Motor neuron (in vitro differentiated cells): ENCODE measurements at places on chromosomes 16 and 17. TPM values are rescaled to one million over a fixed set of nuclear protein-coding genes. Genes with fewer than 3 reads are reported as not detected.

DNA sequence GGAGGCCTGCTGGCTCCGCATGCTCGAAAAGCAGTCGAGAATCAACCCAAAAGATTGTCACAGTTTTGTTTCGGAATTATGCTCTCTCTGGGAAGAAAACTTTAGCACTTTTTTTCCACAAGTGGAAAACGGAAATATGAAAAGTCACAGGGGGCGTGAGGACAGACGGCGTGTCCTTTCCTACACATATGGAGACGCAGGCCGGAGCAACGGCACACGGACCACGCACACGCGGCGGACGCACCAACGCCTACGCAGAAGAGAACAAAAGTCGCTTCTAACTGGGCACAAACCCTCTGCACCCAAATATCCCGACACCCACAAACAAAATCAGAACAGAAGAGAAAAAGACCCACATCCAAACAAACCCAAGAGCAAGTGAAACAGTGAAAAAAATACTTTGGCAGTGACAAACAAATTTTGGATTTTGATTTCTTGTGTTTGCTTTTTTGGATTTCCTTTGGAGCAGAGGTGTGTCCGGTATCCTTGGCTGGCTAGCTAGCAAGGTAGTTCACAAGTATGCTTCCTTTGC is 9.3 kb upstream of the PABPN1L start:
- ATAC-seq, result no peak

DNA sequence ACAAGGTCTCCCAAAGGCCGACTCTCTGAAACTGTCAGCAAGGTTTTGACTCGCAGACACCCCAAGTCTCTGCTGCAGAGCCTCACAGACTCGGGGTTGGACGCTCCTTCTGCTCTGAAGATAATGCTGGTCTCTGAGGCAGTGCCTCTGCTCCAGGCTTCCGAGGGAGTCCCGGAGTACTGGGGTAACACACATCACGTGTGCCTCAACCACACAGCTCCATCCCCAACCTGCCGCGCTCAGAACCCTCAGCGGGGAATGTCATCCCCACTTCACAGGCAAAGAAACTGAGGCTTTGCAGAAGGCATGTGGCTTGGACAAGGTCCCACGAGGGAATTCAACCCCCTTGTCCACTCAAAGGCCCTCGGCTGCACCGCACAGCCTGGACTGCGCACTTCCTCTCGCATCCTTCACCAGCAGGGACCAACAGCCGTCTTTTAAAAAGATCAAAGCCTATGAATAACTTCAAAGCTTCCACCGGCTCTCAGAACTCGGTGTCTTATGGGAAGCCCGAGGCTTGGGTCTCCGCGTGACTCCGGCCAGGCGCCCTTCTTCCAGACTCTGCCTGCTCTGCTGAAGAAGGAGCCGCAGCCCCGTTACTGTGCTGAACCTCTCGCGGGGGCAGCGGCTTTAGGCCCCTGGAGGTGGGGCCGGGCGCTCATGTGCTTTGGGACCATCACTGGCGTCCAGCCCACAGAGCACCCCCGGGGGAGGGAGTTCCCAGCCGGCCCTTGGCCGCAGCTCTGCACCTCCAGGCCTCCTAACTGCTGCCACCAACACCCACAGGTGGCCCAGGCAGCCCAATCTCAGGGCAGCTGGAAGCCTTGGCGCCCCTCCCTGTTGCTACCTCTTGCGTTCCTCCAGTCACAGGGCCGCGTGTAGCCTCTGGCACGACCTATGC is 2.2 kb downstream of the TMEM204 start:
- ATAC-seq, result no peak

GRCh38 chr16:87538594-87538993 is 45.8 kb upstream of the ZCCHC14 start:
- no peak for ATAC-seq

GRCh38 chr17:81646869-81647600 is 9.3 kb downstream of the PDE6G start:
- ATAC-seq, result peak; percentile 9

DNA sequence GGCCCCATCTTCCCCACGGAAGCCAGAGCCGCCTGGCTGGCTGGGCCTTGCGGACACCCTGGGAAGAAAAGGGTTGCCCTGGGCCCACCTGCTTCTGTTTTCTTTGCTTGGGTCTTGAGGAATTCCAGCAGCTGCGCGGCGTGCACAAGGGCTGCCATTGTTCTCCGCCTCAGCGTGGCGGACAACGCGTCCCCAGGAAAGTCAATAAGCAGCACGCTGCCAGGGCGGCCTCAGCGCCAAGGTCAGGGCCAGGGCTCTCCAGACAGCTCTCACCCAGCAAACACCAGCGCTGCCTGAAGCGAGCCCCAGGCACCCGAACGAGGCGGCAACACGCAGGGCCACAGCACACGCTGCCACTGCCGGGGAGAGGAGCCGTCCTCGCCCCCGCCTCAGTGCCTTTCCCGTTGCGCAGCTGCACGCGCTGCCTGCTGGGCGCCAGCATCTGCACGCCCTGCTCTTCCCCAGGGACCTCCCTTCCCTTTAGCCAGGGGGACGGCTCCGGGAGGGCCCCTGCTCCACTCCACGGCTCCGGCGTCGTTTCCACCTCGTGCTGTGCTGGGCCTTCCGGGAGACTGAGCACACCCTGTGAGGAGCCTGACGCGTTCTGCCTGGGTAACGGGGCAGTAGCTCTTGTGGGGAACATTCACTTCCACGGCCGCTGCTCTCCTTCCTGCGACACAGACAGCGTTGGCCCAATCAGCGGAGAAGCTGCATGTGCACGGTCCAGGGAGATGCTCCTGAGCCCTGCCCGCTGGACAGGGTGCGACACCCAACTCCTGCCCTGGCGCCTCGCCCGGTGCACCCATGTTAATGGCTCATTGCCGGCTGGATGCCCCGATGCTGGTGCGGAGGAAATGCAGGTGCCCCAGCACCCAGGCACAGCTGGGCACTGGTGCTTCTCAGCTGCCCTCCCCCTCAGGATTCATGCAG is 57.8 kb downstream of the LMF1 start:
- peak; percentile 19 for ATAC-seq

DNA sequence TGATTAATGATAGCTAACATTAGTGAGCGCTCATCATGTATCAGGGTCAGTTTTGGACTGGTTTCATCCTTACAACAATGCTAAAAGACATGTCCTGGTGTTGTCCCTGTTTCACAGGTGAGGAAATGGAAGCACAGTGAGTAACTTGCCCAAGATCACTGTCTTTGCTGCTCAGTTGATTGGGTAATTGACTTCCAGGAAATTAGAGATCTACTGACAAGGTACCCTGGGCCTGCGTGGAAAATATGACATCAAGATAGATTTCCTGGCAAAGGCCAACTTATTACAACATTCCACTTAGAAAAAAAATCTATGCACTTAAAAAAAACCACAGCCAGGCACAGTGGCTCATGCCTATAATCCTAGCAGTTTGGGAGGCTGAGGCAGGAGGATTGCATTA is 96.3 kb downstream of the CYLD start:
- ATAC-seq, result no peak

GRCh38 chr17:65703891-65704290 is 142.4 kb upstream of the AXIN2 start:
- no peak for ATAC-seq

- no peak for ATAC-seq
These were observed 23.8 kb downstream of the GGA2 start for GRCh38 chr16:23486480-23486879.

- ATAC-seq, result no peak
These were observed 1748.9 kb downstream of the TP53TG3F start for GRCh38 chr16:35208001-35208935.

DNA sequence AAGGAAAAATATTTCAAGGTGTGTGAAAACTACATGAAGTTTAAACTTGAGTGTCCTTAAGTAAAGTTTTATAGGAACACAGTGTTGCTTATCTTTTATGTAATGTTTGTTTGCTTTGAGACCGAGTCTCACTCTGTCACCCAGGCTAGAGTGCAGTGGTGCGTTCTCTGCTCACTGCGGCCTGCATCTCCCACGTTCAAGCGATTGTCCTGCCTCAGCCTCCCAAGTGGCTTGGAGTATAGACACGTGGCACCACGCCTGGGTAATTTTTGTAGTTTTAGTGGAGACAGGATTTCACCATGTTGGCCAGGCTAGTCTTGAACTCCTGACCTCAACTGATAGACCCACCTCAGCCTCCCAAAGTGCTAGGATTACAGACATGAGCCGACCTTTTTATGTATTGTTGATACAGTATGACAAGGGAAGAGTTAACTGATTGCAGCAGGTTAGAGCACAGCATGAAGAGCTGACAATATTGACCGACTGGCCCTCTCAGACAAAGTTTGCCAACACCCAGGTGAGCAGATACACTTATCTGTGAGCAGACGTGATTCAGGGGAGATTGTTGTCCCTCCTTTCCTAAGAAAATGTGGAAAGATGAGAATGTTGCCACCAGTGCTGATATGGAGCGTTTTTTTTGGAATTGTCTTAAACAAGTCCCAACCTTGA is 373.7 kb downstream of the WWOX start:
- no peak for ATAC-seq

GRCh38 chr17:19583871-19584270 is 50.2 kb downstream of the SLC47A1 start:
- ATAC-seq, result no peak

GRCh38 chr16:57818377-57819064 is 16.2 kb upstream of the KIFC3 start:
- no peak for ATAC-seq

Gene CCL2
- total RNA-seq, result 0.27 and 0.81 TPM in 2 replicates

Gene MYH2
- total RNA-seq, result 0.05 TPM in 1 of 2 replicates, not detected in the other

Gene TSNAXIP1
- total RNA-seq, result 2.8 and 3.1 TPM in 2 replicates

Gene JUP
- total RNA-seq, result 4.3 and 4.9 TPM in 2 replicates
